ENCODE measurements at places on chromosomes 7 and 10. TPM values are rescaled to one million over a fixed set of nuclear protein-coding genes. Genes with fewer than 3 reads are reported as not detected.

The RPEL1 gene
- not detected for total RNA-seq

The ANLN gene
- 21.6 TPM for total RNA-seq

The CYP3A5 gene
- 4.6 TPM for total RNA-seq

The EPHB6 gene
- total RNA-seq: 17.3 TPM

The C7orf33 gene
- 3.6 TPM for total RNA-seq

The SAMD9L gene
- total RNA-seq: 13.8 TPM

The PIK3CG gene
- 3.4 TPM for total RNA-seq

The NDUFB2 gene
- total RNA-seq: 252 TPM

The CYP2C8 gene
- total RNA-seq: 2.6 TPM

The NPY4R gene
- total RNA-seq: 0.22 TPM

The SPRN gene
- total RNA-seq: 3.8 TPM
